CD4-positive, alpha-beta T cell (primary cell): ENCODE measurements at places on chromosomes 7 and 10. TPM values are rescaled to one million over a fixed set of nuclear protein-coding genes. Genes with fewer than 3 reads are reported as not detected.

DNA sequence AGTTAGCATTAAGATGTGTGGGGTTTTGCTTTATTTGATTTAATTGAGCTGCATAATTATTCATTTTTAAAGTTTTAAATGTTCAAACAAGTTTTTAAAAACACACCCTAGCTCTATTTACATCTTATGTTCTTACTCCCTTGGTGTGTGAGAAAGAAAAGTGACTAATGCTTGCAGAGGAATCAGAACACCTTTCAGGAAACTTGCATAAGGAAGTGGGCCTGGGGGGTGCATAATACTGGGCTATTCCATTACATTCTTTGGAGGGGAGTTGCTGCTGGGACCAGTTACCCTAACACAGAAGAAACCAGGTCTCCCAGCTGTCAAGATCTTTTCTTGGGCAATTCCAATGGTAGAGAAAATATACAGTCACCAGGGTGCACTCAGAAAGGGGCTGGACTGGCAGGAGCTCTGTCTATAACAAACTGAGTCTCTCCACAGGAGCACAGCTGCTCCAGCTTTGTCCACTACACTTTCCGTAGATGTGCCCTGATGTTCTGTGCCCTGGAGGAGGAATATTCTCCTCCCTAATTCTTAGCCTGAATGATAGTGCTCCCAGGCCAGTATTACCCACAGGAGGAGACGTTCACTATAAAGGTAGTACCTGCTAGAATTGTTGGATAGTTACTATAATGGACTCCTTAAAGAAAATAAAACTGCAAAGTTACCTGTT, 304.2 kb downstream of the CDC14C start:
- no peaks in the 10 kb centered on the region for H3K27me3 ChIP-seq
- DNase-seq: no peak
- no peaks in the 10 kb centered on the region for H3K4me1 ChIP-seq
- no peak overlapping the region for H3K27ac ChIP-seq

DNA sequence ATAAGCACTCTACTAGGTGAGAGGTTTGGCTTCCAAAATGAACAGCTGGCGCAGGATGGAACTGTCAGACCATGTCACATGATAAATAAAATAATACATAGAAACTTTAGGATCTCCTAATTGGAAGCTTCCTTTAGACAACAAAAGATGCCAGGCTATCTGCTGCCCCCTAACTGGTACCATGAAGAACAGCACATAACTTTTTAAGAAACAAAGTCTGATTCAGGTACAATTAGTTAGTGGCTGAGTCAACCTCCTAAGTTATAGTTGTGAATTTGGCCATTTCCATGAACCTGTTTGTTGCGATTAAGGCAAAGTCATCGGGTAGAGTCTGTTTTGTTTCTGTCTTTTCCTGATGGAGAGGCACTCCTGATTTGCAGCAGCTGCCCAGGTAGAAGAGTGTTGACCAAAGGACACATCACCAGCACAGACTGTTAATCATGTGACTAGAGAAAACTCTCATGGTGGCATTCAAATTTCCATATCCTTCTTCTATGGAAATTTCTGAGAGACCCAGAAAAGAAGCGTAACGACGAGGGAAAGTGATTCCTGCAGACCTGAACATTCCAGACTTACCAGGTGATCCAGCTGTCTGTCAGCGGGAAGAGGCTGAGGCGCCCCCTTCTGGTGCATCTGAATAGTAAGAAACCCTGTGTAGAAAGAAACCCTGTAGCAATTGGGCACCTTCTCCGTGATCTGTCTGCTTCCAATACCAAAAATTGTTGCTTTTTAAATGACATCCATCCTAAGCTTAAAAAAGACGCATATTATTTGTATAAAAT, 8.6 kb upstream of the INHBA start:
- DNase-seq: no peak
- no peaks in the 10 kb centered on the region for H3K4me1 ChIP-seq
- H3K27ac ChIP-seq: no peak overlapping the region
- no peak overlapping the region for H3K4me3 ChIP-seq

DNA sequence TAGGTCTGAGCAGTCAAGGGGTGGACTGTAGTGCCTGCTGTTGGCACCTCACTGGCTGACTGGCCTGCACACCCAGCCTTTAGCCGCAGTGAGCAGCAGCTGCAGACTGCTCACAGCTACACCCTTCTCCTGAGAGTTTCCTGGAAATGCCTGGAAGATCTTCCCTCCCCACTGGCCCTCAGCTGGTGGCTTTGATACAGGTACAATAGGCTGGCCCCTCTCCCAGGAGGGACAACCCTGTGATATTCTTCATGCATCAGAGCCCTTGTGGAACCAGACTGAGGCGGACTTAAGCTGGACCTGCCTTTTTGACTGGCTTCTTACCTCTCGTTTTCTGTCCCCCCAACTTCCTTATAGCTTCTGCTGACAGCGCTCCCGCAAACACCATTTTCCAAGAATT, 6.4 kb downstream of the GCK start:
- no peak overlapping the region for H3K27ac ChIP-seq
- H3K36me3 ChIP-seq: no peaks in the 10 kb centered on the region
- H3K4me1 ChIP-seq: no peaks in the 10 kb centered on the region

The ANKRD2 gene
- total RNA-seq: not detected

DNA sequence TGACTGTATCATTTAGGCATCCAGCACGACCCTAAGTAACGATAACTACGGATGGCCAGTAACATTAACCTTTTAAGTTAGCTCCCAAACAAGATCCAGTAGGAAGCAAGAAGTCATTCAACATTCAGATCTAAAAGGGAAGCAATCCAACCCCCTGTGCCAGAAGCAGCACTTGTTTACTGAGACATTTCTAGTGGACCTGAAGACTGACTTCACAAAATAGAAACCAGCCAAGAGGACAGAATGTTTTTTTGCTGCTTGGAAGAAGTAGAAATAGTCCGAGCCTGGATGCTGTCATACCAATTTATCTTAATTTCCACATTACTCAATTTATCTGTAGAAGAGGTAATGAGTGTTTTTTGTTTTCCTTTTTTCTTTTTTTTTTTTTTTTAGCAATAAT, 88.0 kb upstream of the CTTNBP2 start:
- no peak overlapping the region for H3K4me3 ChIP-seq
- H3K36me3 ChIP-seq: no peaks in the 10 kb centered on the region
- no peaks in the 10 kb centered on the region for H3K4me1 ChIP-seq
- H3K27me3 ChIP-seq: no peaks in the 10 kb centered on the region
- no peak overlapping the region for H3K27ac ChIP-seq

DNA sequence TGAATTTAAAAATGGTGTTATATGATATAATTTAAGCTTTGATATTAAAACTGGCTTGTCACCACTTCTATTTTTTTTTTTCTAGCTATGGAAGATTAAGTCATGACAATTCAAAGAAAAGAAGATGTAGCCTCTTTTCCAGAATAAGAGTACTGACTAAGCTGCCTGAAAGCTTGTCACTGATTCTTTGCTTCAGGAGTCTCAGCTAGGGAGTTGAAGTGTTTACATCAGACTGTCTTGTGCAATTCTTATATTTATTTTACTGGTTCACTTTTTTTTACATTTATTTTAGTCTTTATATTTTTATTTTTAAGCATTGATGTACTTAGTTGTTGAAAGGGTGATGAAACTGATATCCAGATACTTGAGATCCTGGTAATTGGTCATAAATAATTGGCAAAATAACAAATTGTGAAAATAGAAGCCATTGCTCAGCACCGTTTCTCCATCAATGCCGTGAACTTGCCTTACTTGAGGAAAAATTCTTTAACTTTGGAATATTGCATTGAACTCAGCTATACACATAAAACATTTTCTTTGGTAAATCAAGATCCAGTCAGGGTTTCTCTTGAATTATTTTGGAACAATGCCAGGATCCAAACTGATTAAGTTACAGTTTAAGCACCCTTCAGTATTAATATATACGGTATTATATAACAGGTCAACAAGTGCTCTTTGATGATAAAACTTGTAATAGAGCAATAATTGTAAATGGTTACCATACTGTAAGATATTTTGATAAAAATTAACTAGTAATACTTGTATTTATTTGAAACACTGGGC, 156.4 kb downstream of the PHTF2 start:
- no peaks in the 10 kb centered on the region for H3K4me1 ChIP-seq
- no peak for DNase-seq
- H3K4me3 ChIP-seq: no peak overlapping the region
- H3K27ac ChIP-seq: no peak overlapping the region

DNA sequence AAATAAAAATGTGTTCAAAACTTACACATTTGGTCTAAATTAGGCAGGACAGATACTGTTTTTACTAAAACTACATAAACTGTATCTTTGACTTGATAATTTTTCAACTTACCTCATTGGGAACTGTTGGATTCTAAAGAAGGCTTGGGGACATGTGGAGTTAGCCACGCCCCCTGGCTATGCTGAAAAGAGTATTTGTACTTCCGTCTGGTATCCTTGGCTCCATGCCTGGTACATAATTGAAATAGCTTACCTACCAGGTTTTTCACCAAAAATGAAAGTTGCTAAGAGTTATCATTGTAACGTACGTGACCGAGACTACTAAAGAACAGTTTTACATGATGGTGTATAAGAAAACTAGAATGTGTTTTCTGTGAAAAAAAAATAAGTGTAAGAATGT, 604.8 kb upstream of the IGFBP3 start:
- H3K4me1 ChIP-seq: no peaks in the 10 kb centered on the region
- H3K27me3 ChIP-seq: no peaks in the 10 kb centered on the region
- H3K27ac ChIP-seq: no peak overlapping the region
- DNase-seq: no peak
- H3K4me3 ChIP-seq: no peak overlapping the region

- no peak overlapping the region for H3K27ac ChIP-seq
- H3K27me3 ChIP-seq: no peaks in the 10 kb centered on the region
- no peak for DNase-seq
These were observed 255.3 kb downstream of the STK31 start for GRCh38 chr7:23965296-23965695.

DNA sequence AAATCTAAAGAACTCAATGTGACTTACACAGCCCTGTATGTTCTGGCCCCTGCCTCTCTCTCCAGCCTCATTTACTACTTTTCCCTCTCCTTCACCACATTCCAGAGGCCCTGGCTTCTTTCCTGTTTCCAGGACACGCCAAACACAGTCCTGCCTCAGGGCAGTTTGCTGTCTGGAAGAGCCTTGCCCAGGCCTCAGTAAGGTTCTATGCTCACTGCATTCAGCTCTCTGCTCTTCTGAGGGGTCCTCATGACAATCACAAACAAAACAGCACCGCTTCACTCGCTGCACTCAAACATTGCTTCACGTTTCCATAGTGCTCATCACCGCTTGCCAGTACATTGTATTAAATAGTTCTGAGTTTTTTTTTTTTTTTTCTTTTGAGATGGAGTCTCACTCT, 35.1 kb upstream of the GARS1 start:
- peaks cover 34% of the 10 kb centered on the region for H3K36me3 ChIP-seq
- H3K27me3 ChIP-seq: no peaks in the 10 kb centered on the region
- no peak for DNase-seq
- no peak overlapping the region for H3K27ac ChIP-seq

DNA sequence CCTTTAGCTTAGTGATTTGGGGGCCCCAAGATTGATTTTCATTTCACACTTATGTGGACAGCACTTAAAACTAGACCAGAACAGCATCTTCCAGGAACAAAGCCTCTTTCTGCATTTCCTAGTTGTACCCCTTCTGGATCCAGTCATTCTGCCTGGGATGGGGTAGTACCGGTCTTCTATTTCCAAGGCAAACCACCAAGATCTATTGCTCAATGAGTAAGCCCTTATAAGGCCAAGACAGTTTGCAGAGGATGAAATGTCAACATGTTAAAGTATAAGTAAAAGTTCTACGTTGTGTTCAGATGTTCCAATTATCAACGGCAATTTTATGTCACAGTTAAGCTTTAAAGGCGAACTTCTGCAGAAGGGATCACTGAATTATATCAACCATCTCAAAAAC, 106.9 kb upstream of the ZNF746 start:
- no peak overlapping the region for H3K4me3 ChIP-seq
- H3K27me3 ChIP-seq: no peaks in the 10 kb centered on the region
- DNase-seq: no peak
- H3K36me3 ChIP-seq: peaks cover 39% of the 10 kb centered on the region

- H3K36me3 ChIP-seq: no peaks in the 10 kb centered on the region
- no peak overlapping the region for H3K27ac ChIP-seq
- DNase-seq: no peak
- H3K4me1 ChIP-seq: no peaks in the 10 kb centered on the region
- no peaks in the 10 kb centered on the region for H3K27me3 ChIP-seq
These were observed 28.4 kb downstream of the GALNTL5 start for GRCh38 chr7:151984612-151985011.

DNA sequence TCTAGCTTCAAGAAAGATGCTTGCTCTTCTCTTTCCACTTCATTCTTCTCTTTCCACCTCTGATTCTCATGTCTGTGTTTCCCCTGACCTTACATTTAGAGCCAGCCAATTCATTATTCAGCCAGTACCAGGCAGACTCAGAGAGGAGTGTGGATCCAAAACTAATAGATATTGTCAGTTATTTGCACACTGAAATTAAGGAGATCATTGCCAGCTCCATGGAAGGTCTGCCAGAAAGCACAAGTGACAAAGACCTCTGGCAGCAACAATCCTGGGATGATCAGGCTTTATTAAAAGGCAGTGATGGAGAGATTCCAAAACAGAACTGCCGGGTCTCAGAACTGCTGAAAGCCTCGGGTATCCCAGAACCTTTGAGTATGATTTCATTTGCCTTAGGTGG, 749.4 kb downstream of the XPNPEP1 start:
- H3K4me3 ChIP-seq: no peak overlapping the region
- no peaks in the 10 kb centered on the region for H3K27me3 ChIP-seq
- H3K27ac ChIP-seq: no peak overlapping the region
- no peak for DNase-seq
- H3K36me3 ChIP-seq: no peaks in the 10 kb centered on the region
- H3K4me1 ChIP-seq: no peaks in the 10 kb centered on the region

DNA sequence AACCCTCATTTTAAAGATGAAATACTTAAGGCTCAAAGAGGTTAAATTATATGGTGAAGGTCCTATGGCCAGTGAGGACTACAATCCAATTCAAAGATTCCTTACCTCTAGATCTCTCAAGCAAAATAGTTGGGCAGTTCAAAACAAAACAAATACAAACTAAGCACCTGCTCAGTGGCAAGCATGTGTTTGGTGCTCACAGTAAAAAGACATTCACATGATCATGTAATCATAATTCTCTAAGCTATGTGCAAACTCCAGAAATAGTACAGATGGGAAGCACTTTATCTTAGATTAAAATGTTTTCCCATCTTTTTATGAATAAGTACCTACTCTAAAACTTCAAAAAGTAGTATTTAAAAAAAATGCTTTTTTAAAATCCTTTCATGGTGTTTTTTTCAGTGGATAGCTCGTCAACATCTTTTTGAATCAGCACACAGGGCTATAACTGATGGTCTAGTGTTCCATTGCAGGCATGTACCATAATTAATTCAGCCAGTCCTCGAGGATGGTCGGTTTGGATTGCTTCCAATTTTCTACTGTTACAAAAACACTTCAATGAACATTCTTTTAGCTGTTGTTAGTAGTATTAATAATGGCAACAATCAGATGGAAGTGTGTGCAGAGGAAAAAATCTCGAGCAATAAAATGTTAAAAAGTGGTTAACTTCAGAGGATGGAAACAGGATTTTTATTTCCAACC, 58.4 kb downstream of the CHCHD3 start:
- H3K27me3 ChIP-seq: no peaks in the 10 kb centered on the region
- H3K4me3 ChIP-seq: no peak overlapping the region
- no peaks in the 10 kb centered on the region for H3K4me1 ChIP-seq
- H3K36me3 ChIP-seq: peaks cover 3% of the 10 kb centered on the region
- DNase-seq: no peak
- H3K27ac ChIP-seq: no peak overlapping the region

GRCh38 chr7:31683445-31684225, 3.4 kb upstream of the PPP1R17 start:
- H3K36me3 ChIP-seq: no peaks in the 10 kb centered on the region
- no peaks in the 10 kb centered on the region for H3K4me1 ChIP-seq
- H3K4me3 ChIP-seq: no peak overlapping the region
- H3K27ac ChIP-seq: no peak overlapping the region

The STOX1 gene
- 0.41 TPM for total RNA-seq
